IPS-NIHi11 (cell line): ENCODE measurements at places on chromosomes 12 and 14.

DNA sequence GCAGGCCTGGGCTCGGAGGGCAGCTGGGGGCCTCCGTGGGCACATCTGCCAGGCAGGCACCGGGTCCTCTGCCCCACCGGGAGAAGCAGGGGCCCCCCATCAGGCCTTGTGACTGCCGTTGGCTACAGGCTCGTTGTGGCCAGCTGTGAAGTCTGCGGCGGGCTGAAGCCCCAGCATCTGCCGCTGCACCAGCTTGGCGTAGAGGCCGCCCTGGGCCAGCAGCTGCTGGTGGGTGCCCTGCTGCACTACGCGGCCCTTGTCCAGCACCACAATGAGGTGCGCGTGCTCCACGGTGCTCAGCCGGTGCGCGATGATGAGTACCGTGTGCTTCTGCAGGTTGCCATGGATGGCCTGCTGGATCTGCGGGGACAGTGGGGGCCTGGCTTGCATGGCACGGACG, 33.9 kb upstream of the VPS37B start:
- no peak for DNase-seq

- DNase-seq = no peak
Observed at GRCh38 chr12:17326649-17327048, 720.7 kb upstream of the LMO3 start.

- DNase-seq = no peak
Observed at GRCh38 chr12:76530516-76530915, 29.1 kb downstream of the OSBPL8 start.

- no peak for DNase-seq
Observed at GRCh38 chr14:105285174-105285573, 15.6 kb downstream of the BRF1 start.

DNA sequence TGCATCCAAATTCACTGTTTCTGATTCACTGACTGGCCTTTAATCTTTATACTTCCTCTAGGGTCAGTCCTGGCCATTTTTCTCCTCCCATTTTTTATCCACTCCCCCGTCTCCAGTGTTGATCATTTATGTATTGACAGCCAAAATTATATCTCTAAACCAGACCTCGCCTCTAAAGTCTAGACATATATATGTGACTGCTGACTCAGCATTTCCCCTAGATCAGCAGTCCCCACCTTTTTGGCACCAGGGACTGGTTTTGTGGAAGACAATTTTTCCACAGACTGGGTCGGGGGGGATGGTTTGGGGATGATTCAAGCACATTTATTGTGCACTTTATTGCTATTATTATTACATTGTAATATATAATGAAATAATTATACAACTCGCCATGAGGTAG, 88.3 kb upstream of the DAAM1 start:
- DNase-seq = no peak

- no peak for DNase-seq
Observed at GRCh38 chr12:116267948-116268347, 9.5 kb downstream of the MED13L start.

DNA sequence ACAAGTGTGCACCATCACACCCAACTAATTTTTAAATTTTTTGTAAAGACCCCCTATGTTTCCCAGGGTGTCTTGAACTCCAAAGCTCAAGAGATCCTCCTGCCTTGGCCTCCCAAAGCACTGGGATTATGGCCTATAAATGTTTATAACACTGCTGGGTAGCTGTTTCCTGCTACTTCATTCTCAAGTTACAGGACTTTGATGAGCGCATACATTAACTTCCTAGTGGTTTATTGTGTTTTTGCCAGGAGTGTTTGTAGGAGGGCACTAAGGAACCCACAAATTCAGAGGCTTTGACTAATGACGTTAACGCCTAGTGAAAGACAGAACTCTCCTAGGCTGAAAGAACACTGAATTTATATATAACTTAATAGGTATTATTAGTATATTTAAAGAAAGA, 15.2 kb upstream of the NAA30 start:
- no peak for DNase-seq

DNA sequence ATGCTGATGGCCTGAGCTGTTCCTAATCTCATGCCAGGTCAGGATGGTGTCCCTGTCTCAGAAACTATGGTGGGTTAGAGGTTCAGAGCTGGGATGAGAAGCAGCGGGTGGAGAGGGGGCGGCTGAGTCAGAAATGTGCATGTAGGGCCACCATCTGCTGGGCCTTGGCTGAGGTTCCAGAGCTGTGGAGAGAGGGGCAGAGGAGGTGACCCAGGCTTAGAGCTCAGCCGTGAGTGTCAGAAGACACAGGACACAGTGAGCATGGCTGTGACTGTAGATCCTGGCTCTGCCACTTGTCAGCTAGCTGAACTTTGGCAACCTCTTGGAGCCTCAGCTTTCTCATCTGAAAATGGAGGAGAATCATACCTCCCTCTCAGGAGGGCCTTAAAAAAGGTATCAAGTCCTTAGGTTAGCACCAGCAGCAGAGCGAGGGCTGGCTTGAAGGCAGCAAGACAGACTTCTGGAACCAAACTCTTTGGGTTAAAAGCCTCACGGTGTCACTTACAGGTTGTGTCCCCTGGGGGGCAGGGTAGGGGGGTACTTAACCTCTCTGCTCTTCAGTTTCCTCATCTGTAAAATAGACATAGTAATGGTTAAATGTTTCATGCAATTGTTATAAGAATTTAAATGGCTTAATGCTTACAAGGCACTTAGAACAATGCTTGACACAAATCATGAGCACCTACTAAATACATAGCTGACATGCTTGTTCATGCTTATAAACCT, 34.8 kb downstream of the TMEM229B start:
- DNase-seq = no peak

DNA sequence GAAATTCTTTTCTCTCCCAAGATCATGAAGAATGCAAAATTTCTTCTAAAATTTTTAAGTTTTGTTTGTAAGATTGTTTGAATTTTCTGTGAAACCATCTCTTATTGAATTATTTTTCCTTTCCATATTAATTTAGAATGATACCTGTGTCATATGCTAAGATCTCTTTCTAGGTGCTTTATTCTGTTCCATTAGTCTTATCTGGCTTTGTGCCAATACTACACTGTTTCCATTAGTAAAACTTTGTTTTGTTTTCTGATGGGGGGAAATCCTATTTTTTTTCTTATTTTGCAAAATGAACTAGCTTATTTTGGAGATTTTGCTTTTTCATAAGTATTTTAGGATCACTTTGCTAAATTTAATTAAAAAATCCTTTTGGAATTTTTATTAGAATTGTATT, 193.9 kb downstream of the FUT8 start:
- no peak for DNase-seq

DNA sequence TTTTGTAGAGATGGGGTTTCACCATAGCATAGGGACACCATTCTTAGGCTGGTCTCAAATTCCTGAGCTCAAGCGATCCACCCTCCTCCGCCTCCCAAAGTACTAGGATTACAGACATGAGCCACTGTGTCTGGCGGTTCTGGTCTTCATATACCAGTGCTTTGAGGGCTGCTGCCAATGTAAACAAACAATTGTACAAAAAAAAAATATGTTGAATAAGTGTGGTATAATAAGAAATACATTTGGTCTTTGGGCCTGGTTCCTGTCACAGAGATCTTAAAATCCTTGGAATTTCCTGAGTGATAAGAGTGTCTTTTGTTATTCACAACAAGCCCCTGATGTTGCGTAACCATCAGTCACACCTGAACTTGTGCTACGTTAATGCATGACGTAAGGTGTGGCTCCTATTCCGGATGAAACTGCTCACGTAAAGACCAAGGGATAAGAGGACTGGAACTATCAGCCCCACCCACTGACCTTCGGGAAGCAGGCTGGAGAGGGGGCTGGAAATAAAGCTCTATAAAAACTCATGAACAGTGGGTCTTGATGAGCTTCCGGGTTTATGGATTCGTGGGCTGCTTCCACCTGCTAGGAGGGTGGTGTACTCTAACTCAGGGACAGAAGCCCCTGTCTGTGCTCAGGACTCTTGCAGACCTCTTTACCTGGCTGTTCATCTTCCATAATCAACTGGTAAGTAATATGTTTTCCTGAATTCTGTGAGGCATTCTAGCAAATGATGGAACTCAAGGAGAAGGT, 16.5 kb upstream of the RIMKLB start:
- DNase-seq = peak; percentile 38

GRCh38 chr12:38501991-38502390, 185.4 kb downstream of the ALG10B start:
- DNase-seq = no peak

DNA sequence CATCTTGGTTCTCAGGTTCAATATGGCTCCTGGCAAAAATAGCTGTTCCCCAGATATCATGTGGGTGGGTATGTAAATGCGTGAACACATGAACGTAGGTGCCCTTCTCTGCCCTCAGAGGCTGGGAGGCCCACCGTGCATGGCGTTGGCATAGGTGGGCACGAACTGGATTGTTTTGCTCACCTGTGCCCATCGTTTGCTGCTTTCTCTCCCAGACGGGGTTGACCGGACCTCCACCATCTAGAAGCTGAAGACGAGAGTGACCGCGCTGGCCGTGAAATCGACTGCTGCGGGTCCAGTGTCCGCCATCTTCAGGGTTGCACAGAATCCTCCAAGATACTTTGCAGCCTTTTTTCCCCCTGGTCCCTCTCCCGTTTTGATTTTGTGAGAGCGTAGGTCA, 113.9 kb downstream of the GCH1 start:
- DNase-seq = no peak

GRCh38 chr12:67633708-67634107, 14.8 kb upstream of the DYRK2 start:
- DNase-seq = no peak

GRCh38 chr12:48890657-48891418, 25.2 kb upstream of the RND1 start:
- DNase-seq = peak; percentile 87

- DNase-seq = no peak
Observed at GRCh38 chr12:47834199-47834903, 14.6 kb upstream of the HDAC7 start.

GRCh38 chr14:33375786-33376185, 437.1 kb downstream of the NPAS3 start:
- DNase-seq = no peak

DNA sequence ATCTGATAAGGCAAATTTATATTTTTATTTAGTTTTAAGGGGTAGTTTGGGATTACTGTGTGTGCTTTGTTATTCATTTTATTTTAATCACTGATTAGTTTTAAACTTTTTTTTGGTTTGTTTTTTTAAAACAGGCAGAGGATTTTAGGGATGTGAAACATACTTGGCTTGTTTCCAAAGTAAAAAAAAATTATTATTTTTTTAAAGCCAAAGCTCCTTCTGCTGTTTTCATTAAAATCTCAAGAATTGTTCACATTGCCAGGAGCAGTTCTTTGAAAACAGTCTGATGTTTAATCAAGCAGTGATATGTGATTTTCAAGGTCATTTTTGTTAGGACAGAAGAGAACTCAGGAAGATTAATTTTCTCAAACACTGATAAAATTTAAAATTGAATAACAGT, 11.2 kb downstream of the TTC8 start:
- DNase-seq = no peak

DNA sequence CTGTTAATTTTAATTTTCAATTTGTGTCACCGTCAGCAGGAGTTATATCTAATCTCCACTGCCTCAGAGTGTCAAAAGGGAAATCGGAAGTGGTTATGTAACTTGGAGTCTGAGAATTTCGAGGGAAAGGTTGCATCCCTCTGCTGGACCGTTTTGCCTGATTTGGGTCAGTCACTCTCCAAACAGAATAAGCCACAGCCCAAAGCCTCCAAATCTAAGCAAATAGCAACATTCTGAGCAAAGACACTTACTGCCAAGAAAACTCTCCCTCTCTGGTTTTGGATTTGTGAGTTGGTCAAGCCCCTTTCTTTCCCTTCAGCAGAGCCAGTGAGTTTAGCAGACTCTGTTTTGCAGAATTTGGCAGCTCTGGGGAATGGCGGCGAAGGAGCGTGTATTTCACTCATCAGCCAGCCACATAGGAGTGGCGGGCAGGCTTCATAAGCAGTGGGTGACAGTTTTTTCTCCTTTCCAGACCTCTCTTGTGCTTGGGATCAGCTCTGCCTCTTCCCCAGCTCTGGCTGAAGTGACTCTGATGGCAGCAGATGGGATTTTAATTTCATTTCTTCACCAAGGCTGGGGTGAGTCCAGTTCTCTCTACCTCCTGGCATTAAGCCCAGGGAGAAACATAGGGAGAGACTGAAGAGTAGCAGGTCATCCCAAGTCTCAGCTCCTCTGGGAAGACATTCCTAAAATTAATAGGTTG, 218.7 kb upstream of the NOS1 start:
- no peak for DNase-seq

DNA sequence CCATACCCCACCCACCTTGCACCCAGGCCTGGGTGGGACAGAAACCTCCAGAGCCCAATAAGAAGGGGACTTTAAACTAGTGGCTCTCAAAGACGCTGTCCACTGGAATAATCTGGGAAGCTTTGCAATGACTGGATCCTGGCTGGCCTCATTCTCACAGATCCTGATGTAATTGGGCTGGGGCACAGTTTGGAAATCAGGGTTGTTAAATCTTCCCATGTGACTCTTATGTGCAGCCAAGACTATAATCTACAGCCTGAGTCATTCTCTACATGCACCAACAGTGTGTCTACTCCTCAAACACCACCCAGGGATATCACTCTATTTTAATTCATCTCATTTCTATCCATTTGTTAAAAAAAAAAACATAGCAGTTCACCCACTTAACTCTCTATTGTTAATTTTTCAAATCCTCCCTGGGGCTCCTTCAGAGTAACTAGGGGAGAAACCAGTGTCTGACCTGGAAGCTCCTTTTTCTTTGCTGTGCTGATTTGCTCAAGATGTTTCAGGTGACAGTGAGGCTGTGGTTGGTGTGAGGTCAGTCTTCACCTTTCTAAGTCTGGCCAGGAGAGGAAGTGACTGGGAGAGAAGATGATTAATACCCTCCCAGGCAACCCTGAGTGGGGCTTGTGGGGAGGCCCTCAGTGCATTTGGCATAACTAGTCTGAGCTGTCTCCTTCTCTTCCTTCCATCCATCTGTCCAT, 211.6 kb upstream of the SFSWAP start:
- DNase-seq = no peak

- DNase-seq = no peak
Observed at GRCh38 chr12:62722971-62723680, 211.8 kb downstream of the PPM1H start.

DNA sequence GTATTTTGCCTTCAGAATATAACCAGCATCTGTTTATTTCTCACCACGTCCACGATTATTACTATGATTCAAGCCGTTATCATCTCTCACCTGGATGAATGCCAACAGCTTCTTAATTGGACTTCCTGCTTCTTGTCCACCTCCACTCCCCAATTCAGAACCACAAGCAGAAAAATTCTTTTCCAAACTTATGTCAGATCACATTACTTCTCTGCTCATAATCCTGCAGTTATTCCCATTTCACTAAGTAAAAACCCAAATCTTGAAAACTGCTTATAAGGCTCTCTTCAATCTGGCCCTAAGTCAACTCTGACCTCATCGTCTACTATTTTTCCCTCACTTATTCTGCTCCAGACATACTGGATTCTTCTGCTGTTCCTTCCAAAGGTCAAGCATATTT, 2.0 kb downstream of the CRY1 start:
- no peak for DNase-seq

DNA sequence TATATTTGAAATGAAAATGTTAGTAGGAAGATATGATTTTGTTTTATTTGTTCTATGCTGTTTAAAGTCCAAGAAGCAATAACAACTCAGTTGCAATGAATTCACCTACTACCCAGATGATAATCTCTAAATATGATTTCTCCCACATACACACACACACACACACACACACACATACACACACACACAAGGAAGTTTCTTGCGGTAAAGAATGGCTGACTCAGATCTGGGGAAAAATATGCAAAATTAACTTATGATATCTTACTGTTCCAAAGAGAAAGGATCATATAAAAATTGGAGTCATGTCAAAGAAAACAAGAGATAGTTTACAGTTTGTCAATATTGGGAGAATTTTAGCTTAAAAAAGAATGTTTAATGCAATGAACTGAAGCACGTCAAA, 456.7 kb downstream of the SLC16A7 start:
- no peak for DNase-seq

GRCh38 chr12:4775936-4776335, 55.7 kb downstream of the GALNT8 start:
- no peak for DNase-seq
